ENCODE measurements at places on chromosomes 1 and 21.

DNA sequence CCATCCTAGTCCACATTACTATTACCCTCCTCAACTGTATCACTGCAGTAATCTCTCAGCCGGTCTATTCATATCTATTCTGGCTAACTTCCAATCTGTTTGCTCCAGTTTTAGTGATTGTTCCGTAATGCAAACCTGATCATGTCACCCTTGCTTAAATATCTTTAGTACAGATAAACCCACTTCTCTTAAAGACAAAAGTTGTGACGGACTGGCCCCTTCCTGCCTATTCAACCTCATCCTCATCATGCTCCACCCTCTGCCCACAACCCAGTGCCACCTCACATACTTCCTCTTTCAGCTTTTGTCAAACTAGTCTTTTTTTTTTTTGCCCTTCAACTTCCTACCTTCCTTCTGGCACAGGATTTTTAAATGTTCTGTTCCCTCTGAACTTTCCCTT lies 2.8 kb upstream of the C1orf162 start:
- no peak for DNase-seq
- H3K27me3 ChIP-seq = peaks cover 1% of the 10 kb centered on the region
- no peak overlapping the region for H3K4me3 ChIP-seq

DNA sequence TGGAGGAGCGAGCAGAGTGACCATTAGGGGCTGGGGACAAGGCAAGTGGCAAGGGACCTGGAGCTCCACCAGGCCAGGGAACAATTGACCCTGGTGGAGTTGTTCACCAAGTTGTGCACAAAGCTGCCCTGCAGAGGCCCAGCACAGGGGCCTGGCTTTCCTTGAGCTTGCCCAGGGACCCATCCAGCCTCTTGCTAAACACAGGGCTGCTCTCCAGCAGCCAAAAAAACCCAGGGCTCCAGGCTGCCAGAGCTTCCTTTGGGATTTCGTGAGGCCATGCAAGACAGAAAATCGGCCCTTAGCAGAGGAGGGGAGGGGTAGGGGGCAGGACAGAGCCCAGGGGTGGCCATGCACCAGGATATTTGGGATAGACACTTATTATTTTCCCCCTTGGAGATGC lies 32.6 kb downstream of the LRP8 start:
- no peaks in the 10 kb centered on the region for H3K27me3 ChIP-seq
- H3K27ac ChIP-seq = no peak overlapping the region
- no peak for DNase-seq
- peaks cover 34% of the 10 kb centered on the region for H3K4me1 ChIP-seq
- no peaks in the 10 kb centered on the region for H3K36me3 ChIP-seq
- no peak overlapping the region for H3K4me3 ChIP-seq

GRCh38 chr1:181369416-181369815 lies 113.9 kb upstream of the CACNA1E start:
- no peak overlapping the region for H3K27ac ChIP-seq
- H3K4me3 ChIP-seq = no peak overlapping the region
- no peaks in the 10 kb centered on the region for H3K36me3 ChIP-seq
- no peaks in the 10 kb centered on the region for H3K4me1 ChIP-seq

- no peak for DNase-seq
- H3K27ac ChIP-seq = no peak overlapping the region
- H3K4me1 ChIP-seq = peaks cover 36% of the 10 kb centered on the region
- H3K27me3 ChIP-seq = no peaks in the 10 kb centered on the region
- no peak overlapping the region for H3K4me3 ChIP-seq
- peaks cover 3% of the 10 kb centered on the region for H3K36me3 ChIP-seq
Observed at GRCh38 chr1:38929476-38929875, 12.2 kb downstream of the RHBDL2 start.

DNA sequence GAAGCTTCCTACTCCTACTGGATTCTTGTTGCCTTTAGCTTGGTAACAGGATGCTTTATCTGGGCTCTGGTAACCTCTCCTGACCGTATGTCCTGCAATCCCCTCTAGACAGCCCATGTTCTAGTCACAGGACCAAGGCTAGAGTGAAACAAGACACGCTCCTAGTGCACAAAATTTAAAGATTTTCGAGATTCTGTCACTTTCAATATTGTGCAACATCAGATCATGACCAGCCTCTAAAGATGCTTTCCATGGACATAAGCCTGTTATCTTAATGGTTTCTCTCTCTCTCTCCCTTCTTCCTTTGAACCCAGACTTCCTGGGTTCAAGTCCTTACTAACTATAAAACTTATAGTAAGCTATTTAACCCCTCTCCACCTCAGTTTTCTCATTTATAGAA lies 1.6 kb upstream of the LY9 start:
- no peaks in the 10 kb centered on the region for H3K36me3 ChIP-seq
- H3K27me3 ChIP-seq = peaks cover 4% of the 10 kb centered on the region
- H3K4me1 ChIP-seq = no peaks in the 10 kb centered on the region
- no peak overlapping the region for H3K27ac ChIP-seq

- peaks cover 15% of the 10 kb centered on the region for H3K4me1 ChIP-seq
- H3K27ac ChIP-seq = peak overlapping the region; percentile 15
- no peaks in the 10 kb centered on the region for H3K36me3 ChIP-seq
- H3K27me3 ChIP-seq = peaks cover 15% of the 10 kb centered on the region
Observed at GRCh38 chr1:236673289-236673919, 12.9 kb upstream of the ACTN2 start.

Measured in chondrocyte (in vitro differentiated cells).